Epithelial cell of proximal tubule (primary cell): ENCODE measurements at places on chromosomes 7 and 10. TPM values are rescaled to one million over a fixed set of nuclear protein-coding genes. Genes with fewer than 3 reads are reported as not detected.

Gene DCLRE1A
- total RNA-seq = 7.9 and 12.0 TPM in 2 replicates

Gene CCZ1B
- total RNA-seq = 15.1 and 64.3 TPM in 2 replicates

Gene LRRC18
- not detected in 2 replicates for total RNA-seq

DNA sequence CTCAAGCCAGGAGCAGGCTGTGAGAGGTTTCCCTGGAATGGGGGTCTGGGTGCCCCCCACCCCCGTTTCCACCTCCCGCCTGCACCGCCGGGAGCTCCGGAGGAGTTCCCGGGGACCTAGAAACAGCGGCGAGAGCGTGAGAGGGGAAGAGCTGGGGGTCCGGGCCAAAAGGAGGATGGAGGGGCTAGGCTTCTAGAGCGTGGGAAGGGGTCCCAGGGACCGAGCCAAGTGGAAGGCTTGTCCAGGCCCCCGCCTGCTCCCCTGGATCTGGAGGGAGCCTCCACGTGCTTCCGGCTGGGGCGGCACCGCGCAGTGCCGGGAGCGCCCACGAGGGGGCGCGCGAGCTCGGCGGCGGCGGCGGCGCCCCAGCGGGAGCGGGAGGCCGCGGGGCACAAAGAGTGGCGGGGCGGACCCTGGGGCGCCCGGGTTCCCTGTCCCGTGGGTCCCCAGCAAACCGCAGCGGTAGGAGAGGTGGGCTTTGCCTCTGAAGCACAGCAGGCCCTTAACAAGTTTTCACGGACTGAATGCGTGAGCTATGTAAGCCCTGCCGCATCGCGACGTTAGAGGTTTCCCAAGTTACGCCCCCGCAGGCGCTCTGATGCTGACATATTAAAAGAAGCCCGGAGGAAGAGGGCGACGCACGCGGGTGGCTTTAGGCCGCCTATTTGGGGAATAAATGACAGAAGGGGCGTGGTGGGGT, 104.4 kb upstream of the LRRC4 start:
- no peak for DNase-seq

- DNase-seq = no peak
Measured at GRCh38 chr10:97234400-97234799, 48.6 kb upstream of the SLIT1 start.

GRCh38 chr10:82251222-82251906, 376.4 kb downstream of the NRG3 start:
- DNase-seq = no peak

GRCh38 chr10:110919349-110919931, at the start of gene SHOC2:
TSS of gene SHOC2 (plus strand) at chr10:110919604. CDS start at chr10:110964359, 44,755 bp downstream.
- DNase-seq = no peak
